Fibroblast of villous mesenchyme (primary cell): ENCODE measurements at places on chromosomes 12 and 14. TPM values are rescaled to one million over a fixed set of nuclear protein-coding genes. Genes with fewer than 3 reads are reported as not detected.

KLRF1 gene
- total RNA-seq, result 0.32 and 0.43 TPM in 2 replicates

ACOT4 gene
- total RNA-seq, result 0.64 and 1.7 TPM in 2 replicates

NT5DC3 gene
- total RNA-seq, result 12.2 and 22.9 TPM in 2 replicates

KLHL33 gene
- total RNA-seq, result under 0.01 and 0.43 TPM in 2 replicates

SPRYD4 gene
- total RNA-seq, result 2.3 and 3.0 TPM in 2 replicates

INHBC gene
- total RNA-seq, result under 0.01 TPM in 1 of 2 replicates, not detected in the other

SDS gene
- total RNA-seq, result not detected in 2 replicates

PTHLH gene
- 1.3 and 1.6 TPM in 2 replicates for total RNA-seq

ZFYVE21 gene
- total RNA-seq, result 35.1 and 53.5 TPM in 2 replicates

FAM181A gene
- total RNA-seq, result not detected in 2 replicates

SLC39A5 gene
- total RNA-seq, result not detected in 2 replicates

GRCh38 chr14:91509878-91510170 lies 286 bp downstream of the PPP4R3A start:
- DNase-seq, result no peak

- no peak for DNase-seq
Measured at GRCh38 chr12:7150841-7151240, 20.7 kb downstream of the CLSTN3 start.

- DNase-seq, result no peak
Measured at GRCh38 chr14:96793547-96793946, 3.6 kb upstream of the VRK1 start.

DNA sequence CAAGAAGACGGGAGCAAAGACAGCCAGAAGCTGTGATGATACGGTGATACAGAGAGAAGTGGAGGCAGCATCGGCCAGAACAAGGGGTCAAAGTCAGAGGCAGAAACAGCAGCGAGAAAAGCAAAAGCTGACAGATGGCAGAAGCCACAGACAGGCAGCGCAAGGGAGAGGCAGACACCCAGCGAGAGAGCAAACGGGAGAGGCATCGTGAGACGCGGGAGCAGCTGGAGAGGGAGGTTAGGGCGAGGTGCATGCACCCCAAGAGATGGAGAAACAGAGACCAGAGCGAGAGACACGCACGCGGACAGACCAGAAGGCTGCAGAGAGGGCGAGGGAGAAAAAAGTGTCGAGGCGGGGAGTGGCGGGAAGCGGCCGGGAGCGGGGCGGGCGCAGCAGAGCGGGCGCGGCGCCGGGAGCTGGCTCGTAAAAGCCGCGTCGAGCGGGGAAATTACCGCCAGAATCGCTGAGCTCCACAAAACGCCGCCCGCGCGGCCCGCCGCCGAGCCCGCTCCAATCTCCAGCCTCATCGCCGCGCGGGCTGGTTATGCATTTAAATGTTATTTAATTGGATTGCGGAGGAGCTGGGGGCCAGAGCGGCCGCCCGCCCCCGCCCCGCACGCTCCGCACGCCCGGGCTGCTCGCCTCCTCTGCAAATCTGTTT lies 15.6 kb downstream of the SMUG1 start:
- peak; percentile 29 for DNase-seq

DNA sequence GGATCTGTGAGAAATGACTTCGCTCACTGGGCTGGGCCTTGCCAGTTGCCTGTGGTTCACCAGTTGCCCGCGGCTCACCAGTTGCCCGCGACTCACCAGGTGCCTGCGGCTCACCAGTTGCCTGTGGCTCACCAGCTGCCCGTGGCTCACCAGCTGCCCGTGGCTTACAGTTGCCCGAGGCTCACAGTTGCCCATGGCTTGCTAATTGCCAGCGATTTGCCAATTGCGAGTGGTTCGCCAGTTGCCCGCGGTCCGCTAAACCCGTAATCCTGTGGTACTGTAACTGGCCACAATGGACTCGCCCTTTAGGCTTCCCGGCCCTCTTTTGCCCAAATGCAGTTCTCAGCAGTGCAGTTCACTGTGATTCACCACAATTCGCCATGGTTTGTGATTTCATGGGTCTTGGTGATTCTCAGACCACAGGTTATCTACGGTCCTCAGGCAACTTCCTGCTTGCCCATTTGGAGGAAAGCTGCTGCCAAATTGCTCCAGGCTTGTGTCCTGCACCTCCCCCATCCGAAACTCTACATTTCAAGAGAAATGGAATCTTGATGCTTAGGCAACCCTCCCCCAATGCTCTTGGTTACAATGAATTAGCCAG lies 15.0 kb upstream of the MEG3 start:
- no peak for DNase-seq

GRCh38 chr12:88237954-88238353 lies 95.8 kb downstream of the TMTC3 start:
- peak; percentile 37 for DNase-seq

DNA sequence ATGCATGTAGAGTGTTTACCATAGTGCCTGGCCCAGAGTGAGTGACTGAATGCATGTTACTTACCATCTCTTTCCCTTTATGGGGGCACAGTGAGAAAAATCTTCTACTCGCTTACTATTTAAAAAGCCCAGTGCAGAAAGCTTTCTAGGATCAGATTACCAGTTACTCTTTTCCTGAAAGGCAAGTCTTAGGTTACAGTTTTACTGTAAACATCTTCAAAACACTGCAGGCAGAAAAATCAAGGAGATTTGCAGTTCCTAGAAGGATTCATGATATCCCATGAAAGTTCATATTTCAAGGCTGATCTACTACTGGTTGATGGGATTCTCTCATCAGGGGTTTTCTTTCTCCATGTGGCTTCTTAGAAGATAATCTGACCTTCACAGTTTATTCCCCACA lies 29.3 kb upstream of the DAAM1 start:
- DNase-seq, result peak; percentile 23

GRCh38 chr14:50590464-50590863 lies 30.5 kb downstream of the ATL1 start:
- DNase-seq, result no peak

DNA sequence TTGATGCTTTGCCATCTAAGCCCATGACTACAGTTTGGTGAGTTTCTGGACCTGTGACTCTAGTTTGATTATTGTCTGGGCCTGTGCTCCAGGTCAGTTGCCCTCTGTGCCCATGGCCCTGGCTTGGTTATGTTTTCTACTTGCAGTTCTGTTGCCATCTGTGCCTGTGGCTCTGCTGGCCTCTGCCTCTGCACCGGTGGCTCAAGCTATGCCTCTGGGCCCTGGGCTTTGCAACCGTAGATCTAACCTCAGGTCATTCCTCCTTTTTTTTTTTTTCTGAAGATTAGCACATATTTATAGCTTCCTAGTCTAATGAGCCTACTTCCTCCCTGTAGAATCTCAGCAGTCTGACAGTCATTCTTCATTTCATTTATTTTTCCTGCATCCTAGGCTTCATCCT lies 161.2 kb downstream of the CCDC91 start:
- DNase-seq, result no peak

DNA sequence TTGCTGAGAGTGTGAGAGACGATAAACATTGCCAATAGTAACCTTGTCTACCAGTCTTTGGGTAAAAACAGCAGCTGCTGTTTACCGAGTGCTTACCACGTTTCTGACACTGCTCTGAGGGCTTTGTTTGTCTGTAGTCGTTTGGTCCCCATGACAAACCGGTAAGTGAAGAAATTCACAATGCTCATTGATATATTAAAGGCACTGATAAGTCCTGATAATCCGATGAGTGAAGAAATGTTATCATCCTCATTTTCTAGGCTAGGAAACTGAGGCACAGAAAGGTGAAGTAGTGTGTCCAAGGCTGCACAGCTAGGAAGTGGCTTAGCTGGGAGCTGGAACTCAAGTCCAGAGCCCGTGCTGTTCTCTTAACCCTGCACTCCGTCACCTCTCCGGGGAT lies 138.6 kb downstream of the SCARB1 start:
- no peak for DNase-seq

- peak; percentile 76 for DNase-seq
Measured at GRCh38 chr14:20327005-20327869, 5.8 kb downstream of the CCNB1IP1 start.

- DNase-seq, result no peak
Measured at GRCh38 chr12:112938751-112939150, 477 bp downstream of the OAS3 start.

GRCh38 chr12:76226956-76227355 lies 121.3 kb downstream of the BBS10 start:
- DNase-seq, result no peak

DNA sequence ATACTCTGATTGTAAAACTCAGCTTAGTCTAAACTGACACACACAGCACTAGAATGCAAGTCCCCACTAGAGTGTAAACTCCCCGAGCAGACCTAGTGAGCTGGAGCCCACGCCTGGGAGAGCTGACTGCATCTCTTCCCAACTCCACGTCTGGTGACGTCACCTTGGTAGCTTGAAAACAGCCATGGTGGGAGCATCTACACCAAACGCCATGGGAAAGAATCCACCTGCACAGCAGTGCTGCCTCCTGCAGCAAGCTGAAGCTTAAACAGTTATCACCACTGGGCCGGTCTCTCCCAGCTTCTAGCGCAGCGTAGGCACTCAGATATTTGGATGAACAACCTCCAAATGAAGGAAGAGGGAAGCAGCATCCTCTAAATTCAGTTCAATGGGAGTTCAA lies 4.3 kb upstream of the PAPLN start:
- no peak for DNase-seq

DNA sequence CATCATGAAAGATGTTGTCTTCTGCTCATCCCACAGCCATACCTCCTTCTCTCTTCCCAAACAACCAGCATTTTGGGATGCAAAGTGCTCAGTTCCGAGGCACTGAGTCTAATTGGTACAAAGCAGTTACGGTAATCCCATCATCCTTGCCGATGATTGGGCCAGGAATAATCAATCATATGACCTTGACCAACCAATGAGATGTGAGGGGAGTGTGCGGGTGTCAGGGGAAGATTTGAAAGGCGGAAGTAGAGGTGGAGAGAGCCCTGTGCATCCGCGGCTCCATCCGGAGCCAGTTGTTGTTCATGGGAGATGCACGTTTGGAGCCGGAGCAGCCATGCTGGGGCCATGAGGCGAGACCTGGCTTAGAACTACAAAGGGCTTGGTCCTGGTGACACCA lies 67.3 kb downstream of the SYNE3 start:
- DNase-seq, result no peak

GRCh38 chr14:51185754-51186153 lies 54.3 kb upstream of the TMX1 start:
- DNase-seq, result no peak

- no peak for DNase-seq
Measured at GRCh38 chr12:109131154-109132050, 15.0 kb downstream of the ACACB start.

DNA sequence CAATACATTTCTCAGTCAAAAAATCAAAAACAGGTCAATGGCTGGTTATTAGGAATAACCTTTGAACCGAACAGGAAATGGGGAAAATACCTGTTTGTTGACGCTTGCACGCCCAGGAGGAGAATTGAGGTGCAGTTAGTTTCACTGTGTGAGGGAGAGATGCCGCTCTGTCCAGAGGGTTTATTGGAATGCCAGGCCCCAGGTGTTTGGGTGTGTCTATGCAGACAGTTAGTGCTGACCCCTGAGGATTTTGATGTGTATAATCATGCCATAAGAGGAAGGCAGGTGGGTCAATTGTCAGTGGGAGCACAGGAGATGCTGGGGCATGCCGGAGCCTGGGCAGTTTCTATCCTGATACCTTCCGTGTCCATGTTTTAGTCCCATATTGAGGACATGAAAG lies 100.8 kb upstream of the DIO3 start:
- no peak for DNase-seq

GRCh38 chr12:4564818-4565217 lies 2.8 kb downstream of the DYRK4 start:
- no peak for DNase-seq

DNA sequence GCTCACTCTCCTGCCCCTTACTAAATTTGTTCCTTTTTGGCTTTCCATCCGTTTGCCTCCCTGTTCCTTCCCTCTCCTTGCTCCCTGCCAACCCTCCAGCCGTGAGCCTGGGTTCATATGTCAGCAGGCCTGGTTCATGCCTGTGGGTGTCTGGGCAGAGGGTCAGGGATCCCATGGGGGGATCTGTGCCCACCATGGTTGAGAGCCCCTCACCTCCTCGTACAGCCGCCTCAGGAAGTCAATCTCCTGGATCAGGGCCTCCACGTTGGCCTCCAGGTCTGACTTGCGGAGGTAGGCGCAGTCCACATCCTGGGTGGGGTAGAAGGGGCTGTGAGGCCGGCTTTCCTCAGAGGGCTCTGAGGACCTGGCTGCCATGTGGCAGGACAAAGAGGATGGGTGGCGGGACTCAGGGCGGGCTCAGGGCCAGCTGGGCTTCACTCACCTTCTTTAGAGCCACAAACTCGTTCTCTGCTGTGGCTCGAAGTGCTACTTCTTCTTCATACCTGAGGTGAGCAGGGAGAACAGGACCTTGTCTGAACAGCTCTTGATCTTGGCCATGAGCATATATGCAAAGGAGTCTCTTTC lies 3.6 kb downstream of the KRT83 start:
- DNase-seq, result no peak

DNA sequence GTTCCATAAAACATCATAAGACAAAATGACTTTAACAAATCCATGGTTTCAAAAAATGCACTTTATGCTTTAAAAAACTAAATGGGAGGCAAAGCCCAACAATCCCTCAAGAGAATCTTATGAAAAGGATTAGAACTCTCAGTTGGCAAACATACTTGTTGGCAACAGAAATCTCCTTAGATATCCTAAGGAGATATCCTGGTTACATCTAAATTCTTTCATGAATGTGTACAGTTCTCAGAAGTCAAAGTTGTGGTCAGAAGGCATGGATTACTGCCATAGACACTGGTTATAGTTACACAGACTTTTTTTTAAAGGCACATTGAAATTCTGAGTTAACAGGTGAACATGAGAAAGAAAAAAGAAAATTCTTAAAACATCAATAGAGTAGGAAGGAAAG lies 17.5 kb upstream of the ISM2 start:
- DNase-seq, result no peak

GRCh38 chr12:103924761-103925641 lies 5.2 kb upstream of the HSP90B1 start:
- DNase-seq, result peak; percentile 60

GRCh38 chr12:98644433-98644711 lies 216 bp downstream of the IKBIP start:
- DNase-seq, result no peak

- DNase-seq, result no peak
Measured at GRCh38 chr14:54094765-54095164, 138.1 kb upstream of the BMP4 start.

- no peak for DNase-seq
Measured at GRCh38 chr12:597926-598568, 65.2 kb downstream of the NINJ2 start.

DNA sequence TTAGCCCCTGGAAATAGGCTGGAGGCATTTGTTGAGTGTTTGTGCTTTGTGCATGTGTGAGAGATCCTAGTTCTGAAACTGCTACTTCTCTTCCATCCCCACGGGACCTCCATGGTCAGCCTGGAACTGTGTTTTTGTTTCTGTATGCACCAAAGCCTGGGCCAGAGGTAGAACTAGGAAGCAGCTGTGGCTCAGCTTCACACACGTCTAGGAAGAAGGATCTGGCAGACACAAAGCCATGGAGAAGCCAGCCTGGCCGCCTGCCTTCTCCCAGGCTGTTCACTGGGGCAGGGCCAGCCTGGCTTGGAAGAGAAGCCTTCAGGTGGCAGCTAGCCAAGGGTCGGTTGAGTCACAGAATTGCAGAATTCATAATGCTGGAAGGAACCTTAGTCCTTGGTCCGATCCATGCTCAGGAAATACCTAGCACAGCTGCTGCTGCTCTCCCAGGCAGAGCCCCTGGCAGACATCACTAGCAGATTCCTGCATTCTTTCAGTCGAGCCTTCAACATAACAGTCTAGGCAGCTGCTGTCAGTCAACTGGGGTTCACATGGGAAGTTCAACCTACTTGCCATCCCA lies 27.0 kb downstream of the RIN3 start:
- DNase-seq, result peak; percentile 98

GRCh38 chr12:40749863-40750262 lies 57.6 kb downstream of the CNTN1 start:
- no peak for DNase-seq
